ENCODE measurements at places on chromosomes 5 and 9.

- DNase-seq = no peak
Measured at GRCh38 chr5:15620501-15620900, 120.5 kb downstream of the FBXL7 start.

GRCh38 chr5:101532430-101532829 lies 629.3 kb upstream of the ST8SIA4 start:
- no peak for DNase-seq

GRCh38 chr5:93704996-93705395 lies 36.4 kb downstream of the POU5F2 start:
- DNase-seq = no peak

- DNase-seq = no peak
Measured at GRCh38 chr5:32123058-32123805, 50.9 kb downstream of the GOLPH3 start.

- DNase-seq = no peak
Measured at GRCh38 chr5:168317096-168317520, 25.7 kb downstream of the WWC1 start.

GRCh38 chr5:116360008-116360853 lies 214.4 kb downstream of the SEMA6A start:
- DNase-seq = no peak

DNA sequence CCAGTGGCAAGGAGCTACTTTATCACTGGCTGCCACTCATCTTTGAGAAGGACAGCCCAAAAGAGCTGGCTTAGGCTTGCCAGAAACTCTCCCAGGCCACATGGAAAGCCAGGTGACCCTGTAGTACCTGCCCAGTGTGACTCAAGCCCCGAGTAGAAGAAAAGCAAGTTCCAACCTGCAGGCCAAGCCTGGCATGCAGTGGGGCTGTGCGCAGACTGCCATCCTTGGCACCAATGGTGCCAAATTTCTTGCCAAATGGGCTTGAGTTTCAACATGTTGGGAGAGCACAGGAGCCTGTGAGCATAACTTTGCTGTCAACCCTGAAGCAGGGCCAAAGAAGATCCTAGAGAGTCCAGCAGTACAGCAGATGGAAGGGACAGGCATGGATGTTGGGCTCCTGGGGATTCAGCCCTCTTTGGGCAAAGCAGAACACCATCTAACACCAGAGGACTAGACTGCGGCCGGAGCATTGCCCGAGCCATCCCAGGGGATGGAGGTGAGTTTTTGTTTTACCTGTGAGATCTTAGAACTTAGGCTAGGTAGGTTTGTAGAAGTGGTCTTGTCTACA lies 27.3 kb upstream of the SHB start:
- DNase-seq = no peak

DNA sequence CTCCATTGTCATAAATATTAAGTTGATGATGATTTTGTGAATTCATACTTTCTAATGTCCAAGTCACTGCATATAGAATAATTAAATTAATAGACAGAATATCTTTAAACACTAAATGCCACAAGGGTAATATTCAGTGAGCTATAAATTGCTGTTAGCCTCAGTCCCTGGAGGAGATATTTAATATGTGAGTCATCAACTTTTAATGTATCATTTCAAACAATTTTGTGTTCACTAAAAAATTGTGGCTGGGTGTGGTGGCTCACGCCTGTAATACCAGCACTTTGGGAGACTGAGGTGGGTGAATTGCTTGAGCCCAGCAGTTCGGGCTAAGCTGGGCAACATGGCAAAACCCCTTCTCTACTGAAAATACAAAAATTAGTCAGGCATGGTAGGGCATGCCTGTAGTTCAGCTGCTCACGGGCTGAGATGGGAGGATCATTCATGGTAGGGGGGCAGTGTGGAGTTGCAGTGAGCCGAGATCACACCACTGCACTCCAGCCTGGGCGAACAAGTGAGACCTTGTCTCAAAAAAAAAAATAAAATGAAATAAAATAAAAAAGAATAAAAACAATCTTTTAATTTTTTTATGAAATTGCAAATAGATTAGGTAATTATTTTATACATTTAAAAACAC lies 717.3 kb upstream of the CHD1 start:
- no peak for DNase-seq

DNA sequence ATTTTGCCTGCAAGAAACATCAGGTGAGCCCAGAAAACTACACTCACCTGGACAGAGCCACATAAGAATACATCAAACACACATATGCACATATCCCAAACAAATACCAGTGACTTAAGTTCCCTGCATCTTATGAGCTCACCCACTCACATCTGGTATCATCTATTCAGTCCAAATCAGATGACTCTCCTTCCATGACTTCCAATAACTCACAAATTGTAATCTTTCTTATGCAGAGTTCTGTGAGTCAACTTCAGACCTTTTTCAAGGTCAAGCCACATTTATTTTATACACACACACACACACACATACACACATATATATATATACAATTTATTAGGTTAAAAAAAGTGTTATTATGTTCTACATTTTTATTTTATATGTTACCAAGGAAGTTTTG lies 1711.9 kb upstream of the CDH9 start:
- no peak for DNase-seq

DNA sequence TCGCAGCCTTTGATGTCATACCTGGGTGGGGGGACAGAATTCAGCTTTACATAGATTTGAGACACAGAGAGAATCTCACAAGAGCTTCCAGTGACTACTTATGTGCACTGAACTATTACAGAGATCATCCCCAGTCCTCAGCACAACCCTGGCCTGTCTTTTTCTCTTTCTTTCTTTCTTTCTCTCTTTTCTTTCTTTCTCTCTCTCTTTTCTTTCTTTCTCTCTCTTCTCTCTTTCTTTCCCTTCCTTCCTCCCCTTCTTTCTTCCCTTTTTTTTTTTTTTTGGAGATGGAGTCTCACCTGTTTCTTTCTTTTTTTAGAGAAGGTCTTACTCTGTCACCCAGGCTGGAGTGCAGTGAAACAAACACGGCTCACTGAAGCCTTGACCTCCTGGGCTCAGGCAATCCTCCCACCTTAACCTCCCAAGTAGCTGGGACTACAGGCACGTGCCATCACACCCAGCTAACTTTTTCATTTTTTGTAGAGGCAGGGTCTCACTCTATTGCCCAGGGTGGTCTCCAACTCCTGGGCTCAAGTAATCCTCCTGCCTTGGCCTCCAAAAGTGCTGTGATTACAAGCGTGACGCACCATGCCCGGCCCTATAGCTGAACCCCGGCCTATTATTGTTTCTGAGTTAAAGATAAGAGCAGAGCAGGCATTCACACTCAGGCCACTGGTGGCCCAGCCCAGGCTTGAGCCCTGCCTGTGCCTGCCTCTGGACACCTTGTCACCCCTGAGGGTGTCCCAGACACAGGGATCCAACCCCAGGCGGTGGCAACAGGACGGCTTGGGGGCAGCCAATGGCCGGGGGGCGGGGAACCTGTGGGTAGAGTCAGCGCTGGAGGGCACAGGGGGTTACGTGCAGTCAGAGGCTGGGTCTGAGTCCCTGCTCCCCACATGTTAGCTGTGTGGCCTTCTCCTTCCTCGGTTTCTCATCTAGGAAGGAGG lies 4.3 kb downstream of the PIP5KL1 start:
- DNase-seq = no peak

DNA sequence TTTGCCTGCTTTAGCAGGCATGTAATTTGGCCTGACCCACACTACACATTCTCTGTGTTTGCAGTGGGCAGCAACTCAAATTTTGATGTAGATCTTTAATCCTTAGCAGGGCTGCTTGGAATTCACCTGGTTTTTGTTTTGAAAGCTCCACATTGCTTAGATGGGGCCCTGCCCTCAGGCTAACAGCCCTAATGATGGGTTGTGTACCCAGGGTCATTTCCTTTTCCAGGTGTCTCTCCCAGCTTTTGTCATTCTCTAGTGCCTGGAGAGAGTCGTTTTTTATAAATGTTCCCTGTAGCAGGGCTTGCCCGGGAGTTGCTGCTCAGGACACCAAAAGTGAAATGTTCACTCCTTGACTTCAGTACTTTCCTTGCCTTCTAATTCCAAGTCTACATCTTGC lies 126.3 kb downstream of the TRIO start:
- DNase-seq = no peak

DNA sequence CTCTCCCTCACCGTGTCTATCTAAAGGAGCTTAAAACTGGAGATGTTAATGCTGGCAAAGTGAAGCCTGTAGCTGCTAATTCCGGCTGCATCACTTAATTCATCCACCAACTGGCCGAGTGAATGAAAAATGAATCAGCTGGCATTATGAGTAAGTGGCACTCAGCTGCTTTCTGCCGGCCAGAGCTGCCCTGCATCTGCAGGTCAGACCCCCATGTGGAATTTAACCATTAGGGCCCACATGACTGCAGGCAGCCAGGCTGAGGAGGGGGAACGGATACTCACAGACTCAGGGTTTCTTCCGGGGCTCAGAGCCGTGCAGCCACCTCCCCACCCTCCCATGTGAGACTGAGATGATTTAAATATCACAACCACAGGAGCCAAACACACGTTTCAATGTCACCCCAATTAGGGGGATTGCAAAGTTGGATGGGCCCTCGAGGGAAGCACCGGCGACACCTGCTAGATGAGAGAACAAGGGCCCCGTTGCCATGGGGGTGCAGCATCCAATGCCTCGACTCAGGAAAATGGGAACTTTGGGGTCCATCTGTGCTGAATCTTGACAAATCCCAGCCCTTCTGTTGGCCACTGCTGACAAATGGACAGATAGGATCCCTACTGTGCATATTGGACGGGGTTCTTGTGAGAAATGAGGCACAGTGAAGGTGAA lies 115.6 kb upstream of the ALDH1B1 start:
- no peak for DNase-seq

DNA sequence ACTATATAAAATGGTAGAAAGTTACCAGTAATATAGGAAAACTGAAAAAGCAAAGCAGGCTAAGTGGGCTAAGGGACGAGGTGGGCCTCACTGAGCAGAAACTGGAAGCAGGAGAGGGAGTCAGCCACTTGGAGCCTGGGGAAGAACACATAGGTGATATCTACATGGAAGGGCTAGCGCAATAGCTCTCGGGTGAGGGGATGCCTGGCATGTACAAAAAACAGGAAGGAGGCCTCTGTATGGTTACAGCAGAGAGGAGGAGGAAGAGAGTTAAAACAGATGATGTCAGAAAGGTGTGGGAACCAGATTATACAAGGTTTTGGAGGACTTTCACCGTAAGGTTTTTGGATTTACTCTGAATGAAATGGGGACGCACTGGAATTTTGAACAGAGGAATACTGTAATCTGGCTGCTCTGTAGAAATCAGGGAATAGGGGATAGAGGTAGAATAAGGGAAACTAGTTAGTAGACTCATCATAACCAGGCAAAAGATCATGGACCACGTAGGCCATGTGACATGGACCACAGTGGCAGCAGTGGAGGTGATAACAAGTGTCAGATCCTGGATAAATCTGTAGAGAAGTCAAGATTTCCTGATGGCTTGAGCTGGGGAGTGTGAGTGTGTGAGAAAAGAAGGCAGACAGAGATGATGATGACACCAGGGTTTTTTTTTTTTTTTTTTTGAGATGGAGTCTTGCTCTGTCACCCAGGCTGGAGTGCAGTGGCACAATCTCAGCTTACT lies 52.5 kb downstream of the FNBP1 start:
- DNase-seq = no peak

GRCh38 chr5:10393491-10393890 lies 40.0 kb downstream of the MARCHF6 start:
- DNase-seq = no peak

DNA sequence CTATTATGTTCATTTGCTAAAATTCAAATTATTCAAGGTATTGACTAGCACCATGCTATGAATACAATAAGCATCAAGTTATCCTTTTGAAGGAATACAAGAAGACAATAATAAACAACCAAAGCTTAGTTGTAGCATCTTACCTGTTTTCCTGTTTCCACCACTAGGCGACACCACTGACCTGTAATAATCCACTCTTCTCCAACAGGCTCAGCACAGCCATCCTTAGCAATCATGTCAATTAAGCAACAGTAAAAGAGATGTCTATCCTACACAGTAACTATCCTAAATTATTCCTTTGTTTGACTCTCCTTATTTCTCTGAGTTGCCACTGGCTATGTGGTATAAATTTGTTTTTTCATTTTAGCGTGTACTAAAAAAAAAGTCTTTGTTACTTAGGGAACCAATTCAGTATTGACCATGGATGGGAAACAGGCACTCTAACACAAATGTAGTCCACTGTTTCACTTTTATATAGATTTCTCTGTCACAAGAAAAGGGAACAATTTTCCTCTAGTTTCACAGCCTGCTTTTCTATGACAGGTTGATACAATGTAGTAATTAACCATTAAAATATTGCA lies 46.2 kb downstream of the PCA3 start:
- DNase-seq = no peak

- DNase-seq = no peak
Measured at GRCh38 chr5:19918780-19919179, 69.2 kb downstream of the CDH18 start.

DNA sequence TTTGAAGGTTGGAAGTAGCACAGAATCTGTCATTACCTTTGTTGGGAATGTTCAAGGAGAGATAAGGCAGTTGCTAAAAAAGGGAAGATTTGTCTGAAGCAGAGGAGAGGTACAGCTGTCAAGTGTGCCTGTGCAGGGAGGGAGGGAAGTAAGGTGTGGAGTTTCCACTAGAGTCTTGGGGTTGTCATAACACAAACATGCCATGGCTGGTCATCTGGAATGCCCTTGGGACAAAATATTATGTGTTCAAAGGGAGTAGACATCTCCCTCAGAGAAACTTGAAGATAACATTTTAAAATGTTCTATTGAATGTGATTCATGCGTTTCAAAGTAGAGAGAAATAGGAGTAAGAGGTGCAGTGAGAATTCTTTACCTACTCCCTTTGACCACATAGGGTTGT lies 95.0 kb downstream of the MUSK start:
- DNase-seq = no peak

DNA sequence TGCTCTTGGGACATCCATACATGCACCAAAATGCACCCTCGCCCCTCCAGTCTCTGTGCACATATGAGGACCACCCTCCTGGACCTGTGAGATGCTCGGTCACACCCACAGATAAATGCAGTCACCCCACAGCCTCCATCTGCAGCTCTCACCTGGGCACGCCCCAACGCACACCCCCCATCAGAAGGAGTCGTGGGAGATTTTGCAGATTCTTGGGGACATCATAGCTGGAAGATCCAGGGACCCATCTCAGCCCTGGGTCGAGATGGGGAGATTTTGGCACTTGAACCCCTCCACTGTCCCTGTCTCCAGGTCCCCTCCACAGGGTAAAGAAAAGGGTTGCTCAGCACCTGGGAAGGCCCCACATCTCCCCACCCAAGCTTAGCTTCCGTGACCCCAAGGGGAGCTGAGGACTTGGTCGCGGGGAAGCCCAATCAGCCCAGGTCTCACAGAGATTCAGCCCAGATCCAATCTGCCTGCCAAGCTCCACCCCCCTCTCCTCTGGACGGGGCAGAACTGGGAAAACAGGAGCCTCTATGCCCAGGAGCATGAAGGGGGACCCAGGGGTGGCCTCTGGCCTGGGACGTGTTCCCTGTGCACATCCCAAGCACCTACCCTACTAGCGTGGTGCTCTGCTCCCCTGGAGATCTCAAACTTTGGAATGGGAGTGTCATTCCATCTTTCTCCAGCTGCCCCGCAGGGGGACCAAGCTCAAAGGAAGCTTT lies 89.2 kb upstream of the LMX1B start:
- no peak for DNase-seq

- DNase-seq = no peak
Measured at GRCh38 chr9:134644725-134645606, 3.4 kb downstream of the COL5A1 start.

- DNase-seq = no peak
Measured at GRCh38 chr5:145980259-145980658, 43.9 kb downstream of the SH3RF2 start.

GRCh38 chr9:23790351-23791260 lies 35.4 kb downstream of the ELAVL2 start:
- no peak for DNase-seq

- no peak for DNase-seq
Measured at GRCh38 chr9:93066978-93067603, 8.6 kb downstream of the SUSD3 start.

Data from activated naive CD4-positive, alpha-beta T cell treated with anti-CD3 and anti-CD28 coated beads, Interleukin-2, amount 50 U/mL, for 72 hours (primary cell).